ENCODE measurements at places on chromosomes 5 and 9. TPM values are rescaled to one million over a fixed set of nuclear protein-coding genes. Genes with fewer than 3 reads are reported as not detected.

- no peak for DNase-seq
These were observed 172.9 kb downstream of the GLIS3 start for GRCh38 chr9:4126996-4127395.

- no peak for DNase-seq
These were observed 252.0 kb downstream of the RASEF start for GRCh38 chr9:82810915-82811314.

GRCh38 chr9:106891286-106891685 is 28.3 kb downstream of the ZNF462 start:
- DNase-seq = no peak

The NMUR2 gene
- not detected for total RNA-seq

GRCh38 chr5:372996-373709 is 51.6 kb downstream of the AHRR start:
- no peak for DNase-seq

The WNK2 gene
- 1.7 TPM for total RNA-seq

DNA sequence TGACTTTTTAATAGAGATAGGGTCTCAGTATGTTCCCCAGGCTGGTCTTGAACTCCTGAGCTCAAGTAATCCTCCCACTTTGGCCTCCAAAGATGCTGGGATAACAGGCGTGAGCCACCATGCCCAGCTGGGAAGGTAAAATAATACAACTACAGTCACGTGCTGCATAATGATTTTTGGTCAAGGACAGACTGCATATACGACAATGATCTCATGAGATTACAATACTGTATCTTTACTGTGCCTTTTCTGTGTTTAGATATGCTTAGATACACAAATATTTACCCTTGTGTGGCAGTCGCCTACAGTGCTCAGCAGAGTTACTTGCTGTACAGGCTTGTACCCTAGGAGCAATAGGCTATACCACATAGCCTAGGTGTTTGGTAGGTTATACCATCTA is 14.2 kb upstream of the IRF1 start:
- no peak for DNase-seq

DNA sequence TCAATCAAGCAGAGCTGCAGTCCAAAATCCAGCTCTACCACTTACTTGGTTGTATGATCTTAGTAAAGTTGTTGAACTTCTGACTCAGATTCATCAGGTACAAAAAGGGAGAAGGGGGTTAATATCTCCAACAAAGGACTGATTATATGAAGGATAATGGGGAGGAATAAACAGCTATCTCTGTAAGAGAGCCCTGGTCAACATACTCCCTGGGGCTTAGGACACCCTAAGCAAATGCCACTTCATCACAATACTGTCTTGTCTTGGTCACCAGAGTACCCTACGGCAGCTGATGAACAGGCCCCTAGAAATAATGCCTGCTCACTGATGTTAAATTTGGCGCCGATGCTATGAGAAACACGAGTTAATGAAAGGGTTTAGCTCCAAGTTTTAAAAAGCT is 34.8 kb downstream of the LHFPL2 start:
- DNase-seq = no peak

The FLT4 gene
- 8.9 TPM for total RNA-seq

GRCh38 chr9:109865521-109865920 is 85.5 kb downstream of the PALM2AKAP2 start:
- DNase-seq = no peak

The SLC36A3 gene
- total RNA-seq = not detected

GRCh38 chr5:163635631-163636030 is 130.2 kb downstream of the MAT2B start:
- DNase-seq = no peak

The OR2V2 gene
- not detected for total RNA-seq

The SARDH gene
- 0.56 TPM for total RNA-seq

DNA sequence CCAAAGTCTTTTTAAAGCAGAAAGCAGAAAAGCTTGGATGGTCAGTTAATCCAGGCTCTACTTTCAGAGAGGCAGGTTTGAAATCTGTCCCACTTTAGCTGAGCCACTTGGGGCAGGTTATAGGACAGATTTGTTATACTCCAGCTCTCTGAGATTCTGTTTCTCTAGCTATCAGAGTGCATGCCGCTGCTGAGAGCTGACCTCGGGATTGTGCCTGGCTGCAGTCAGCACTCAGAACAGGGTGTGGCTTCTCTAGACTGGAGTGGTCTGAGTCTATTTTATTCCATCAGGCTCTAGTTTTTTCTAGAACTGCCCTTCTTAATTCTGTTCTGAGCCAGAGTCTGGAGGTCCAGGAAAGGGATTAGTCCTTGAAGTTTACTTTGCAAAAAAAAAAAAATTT is 67.7 kb downstream of the NDFIP1 start:
- no peak for DNase-seq

DNA sequence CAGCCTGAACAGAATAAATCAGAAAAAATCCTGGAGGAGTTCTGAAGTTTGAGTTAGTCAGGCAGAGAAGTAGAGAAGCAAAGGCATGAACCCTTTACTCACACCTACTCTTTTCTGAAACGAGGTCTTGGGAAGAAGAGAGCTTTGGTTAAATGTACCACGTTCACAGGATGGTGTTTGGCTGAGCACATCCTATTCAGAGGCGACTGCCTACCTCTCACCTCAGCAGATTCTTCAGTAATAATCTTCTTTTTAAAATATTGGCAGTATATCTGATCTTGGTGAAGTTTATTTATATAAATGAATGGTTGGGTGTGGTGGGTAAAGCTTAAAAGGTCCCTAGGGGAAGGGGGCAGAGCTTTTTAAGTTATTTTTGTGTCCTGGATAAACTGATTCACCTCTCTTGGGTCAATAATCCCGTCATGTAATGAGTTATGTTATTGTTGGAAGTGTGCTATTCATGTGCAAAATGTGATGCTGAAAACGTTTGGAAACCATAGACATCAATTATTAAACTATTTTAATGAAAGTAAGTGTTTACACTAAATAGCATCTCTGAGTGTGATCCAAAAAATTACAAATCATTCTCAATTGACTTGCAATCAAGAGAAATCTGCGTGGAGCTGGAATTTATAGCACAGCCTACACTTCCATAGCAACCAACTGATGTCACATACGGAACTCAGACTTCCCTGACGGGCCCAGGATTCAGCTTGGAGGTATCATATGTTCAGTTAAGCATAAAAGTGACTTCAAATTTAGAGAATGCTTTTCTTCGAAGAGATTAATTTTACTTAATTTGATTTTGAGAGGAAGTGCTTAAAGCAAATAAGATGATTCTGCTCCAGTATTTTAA is 94.3 kb upstream of the EQTN start:
- no peak for DNase-seq

The IL5 gene
- not detected for total RNA-seq

The POU5F2 gene
- total RNA-seq = 3.2 TPM

GRCh38 chr5:133907075-133907474 is 61.4 kb downstream of the C5orf15 start:
- DNase-seq = no peak

The ZNF354B gene
- total RNA-seq = 24.9 TPM
